ENCODE measurements at places on chromosomes 5 and 9.

DNA sequence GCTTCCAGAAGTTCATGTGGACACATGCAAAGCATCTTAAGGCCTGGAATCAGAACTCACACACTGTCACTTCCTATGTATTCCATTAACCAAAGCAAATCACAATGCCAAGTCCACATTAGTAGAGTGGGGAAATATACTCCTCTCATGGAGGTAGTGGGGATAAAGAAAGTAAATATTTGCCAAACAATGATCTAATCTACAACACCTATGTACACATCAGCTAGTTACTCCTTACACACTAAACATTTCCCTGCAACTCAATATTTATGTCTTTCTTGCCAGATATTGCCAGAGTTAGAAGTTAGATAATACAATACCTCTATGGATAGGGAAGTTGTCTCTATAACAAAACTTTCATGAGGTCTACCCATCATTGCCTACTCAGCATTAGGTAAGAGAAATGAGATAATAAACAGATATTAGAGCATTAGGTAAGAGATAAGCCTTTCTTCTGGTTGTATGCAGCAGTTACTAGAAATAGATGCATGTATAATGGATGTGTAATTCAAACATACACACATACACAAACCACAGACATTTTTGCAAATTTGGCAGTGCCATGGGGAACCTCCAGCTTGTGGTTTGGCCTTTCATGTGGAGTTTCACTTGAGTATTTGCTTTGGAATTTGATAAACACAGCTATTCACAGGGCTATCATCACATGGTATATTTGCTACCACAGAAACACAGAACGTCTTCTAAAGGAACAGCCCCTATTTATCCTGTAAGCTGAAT, 196.5 kb downstream of the TLE1 start:
- no peak for DNase-seq

GRCh38 chr9:99377790-99378775, 156.0 kb downstream of the SEC61B start:
- DNase-seq = no peak

DNA sequence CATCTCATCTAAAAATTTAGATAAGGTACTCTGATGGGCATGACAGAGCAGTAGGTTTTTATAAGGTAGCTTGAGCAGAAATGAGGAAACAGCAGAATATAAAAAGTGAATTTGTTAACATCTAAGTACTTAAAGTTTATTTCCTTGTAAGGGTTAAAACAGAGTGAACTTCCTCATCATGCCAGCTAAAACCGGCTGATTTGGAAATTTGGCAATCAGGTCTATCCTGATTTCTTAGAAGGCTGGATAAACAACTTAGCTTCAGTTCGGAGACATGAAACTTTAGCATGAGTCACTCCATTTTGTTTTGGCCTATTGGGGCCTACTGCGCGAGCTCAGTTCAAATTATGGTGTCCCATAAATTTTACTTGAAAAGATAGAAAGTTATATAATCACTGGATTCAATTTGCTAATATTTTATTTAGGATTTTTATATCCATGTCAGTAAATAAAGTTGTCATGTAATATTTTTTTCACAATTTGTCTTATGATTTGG, 241.6 kb upstream of the RORB start:
- DNase-seq = no peak

DNA sequence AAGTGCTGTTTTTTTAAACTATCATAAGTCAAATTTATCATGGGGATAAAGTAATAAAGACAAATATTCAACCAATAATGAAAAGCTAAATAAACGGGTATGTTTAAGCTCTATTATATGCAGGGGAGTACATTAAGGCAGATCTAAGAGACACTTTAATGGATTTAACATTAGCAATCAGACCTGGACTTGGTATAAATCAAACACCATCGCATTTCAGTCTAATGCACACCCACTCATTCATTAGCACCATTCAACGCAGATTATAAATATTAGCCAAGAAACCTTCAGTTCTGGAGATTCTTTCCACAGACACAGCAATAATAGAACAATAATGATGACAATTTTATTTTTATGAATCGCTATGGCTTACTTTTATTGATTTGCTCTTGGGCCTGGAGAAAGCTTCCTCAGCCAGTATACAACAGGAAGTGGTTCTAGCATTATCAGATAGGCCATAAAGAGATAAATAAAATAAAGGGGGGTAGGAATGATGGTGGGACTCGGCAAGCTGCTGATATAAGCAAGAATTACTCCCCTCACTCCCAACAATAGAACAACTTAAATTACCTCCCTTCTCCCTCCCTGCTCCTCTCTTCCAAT, 172.2 kb downstream of the PSAT1 start:
- no peak for DNase-seq

- no peak for DNase-seq
Measured at GRCh38 chr9:127139071-127139731, 16.8 kb upstream of the ANGPTL2 start.

GRCh38 chr5:115541611-115542010, 3.0 kb downstream of the FEM1C start:
- DNase-seq = no peak

DNA sequence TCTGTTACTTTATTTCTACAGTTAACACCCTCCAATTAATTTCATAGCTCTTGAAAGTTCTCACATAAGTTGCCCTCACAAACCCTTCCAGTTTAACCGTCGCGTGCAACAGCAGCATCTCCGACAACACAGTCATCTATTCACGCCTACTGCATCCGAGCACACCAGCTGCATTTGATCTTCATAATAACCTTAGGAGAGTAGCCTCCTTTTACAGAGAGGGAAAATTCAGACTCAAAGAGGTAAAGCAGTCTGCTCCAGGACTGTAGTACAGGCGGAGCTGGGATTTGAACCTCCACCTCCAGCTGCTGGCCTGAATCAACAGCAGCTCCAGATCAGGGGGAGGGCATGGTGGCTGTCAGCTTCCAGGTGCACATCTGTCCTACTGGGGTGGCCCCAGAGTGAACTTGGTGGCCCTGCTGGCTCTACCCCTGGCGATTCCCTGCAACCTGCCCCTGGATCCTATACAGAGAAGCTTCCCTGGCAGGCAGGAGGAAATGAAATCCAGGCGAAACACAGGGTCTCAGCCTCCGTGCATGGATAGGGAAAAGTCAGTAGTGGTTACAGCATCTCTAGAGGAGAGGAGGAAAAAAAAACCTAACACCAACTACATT, 71.6 kb upstream of the UNC5A start:
- DNase-seq = no peak

GRCh38 chr9:19233344-19233743, 2.9 kb downstream of the DENND4C start:
- no peak for DNase-seq

- DNase-seq = no peak
Measured at GRCh38 chr9:93576258-93577077, at the start of gene PHF2. PHF2 (plus strand) TSS chr9:93576584; CDS start chr9:93576774, 190 bp downstream.

DNA sequence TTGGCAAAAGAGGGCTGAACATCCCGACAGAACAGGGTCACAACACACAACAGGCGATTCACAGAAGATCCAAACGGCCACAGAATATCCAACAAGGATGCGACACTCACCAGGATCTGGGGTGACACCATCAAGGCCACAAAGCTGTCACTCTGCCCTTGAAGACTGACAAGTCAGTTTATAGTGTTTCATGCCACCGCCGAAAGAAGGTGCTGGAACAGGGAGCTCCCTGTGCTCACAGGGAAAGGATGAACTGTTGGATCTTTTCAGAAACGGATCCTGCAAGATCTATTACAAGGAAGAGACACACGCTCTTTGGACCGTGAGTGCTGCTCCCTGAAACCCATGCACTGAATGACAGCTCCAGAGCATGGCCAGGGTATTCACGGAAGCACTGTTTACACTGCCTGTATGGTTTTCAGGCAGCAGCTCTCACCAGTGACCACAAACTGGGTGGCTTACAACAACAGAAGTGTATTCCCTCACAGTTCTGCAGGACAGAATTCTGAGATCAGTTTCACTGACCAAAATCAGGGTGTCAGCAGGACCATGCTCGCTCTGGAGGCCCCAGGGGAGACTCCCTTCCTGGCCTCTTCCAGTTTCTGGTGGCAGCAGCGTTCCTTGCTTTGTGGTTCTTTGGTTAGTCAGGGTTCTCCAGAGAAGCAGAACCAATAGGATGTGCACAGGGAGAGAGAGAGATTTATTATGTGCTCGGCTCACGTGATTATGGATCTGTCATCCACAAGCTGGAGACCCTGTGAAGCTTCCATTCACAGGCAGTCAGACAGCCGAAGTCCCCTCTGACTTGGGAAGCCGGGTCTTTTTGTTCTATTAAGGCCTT, 52.8 kb downstream of the SEMA4D start:
- DNase-seq = no peak

DNA sequence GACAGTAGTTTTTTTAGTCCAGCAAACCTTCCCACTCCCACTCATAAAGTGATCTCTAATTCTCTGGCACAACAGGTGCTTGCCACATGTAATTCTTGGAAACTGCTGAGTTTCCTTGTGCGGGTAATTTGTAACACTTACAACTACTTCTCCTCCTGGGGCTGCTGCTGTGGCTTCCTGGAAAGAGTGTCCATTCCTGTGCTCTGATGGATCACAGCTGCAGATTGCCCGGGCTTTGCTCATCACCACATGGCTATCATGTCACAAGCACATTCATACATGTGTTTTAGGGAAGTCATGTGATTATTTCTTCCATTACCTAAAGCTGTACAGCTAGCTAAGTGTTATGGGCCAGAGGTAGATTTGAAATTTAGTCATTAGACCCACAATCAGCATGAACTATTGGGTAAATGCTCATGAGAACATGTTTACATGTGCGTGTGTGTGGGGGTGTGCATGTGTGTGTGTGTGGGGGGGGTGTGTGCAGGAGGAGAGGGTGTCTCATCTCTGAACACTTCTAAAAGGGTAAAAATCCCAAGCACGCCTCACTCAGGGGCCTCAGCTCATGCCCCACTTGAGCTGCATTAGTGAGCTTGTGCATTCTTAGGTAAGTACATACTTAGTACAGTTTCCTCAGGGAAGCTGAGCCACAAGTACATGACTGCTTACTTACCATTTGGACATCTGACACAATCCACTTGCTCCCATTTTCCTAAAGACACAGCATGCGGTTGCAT, 118.1 kb upstream of the CCDC112 start:
- no peak for DNase-seq

DNA sequence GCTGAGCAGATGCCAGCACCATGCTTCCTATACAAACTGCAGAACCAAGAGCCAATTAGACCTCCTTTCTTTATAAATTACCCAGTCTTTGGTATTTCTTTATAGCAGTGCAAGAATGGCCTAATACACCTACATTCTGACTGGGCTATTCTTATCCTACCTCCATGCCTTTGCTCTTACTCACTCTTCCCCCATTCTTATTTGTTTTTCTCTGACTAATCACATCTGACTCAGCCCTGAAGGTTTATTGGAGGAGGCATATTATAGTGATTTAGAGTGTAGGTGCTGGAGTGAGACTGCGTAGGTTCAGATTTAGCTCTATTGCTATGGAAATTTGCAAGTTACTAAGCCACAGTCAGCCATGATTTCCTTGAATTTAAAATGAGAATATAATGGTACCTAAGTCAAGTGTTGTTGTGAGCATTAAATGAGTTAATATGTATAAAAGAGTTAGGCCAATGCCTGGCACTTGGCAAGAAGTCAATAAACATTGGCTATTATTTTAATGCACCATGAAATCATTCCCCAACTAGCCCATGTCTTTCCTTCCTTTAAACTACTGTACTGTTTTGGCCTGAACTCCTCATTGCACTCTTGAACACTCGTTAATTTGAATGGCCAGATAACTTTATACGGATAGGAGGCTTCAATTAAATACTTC, 531.2 kb upstream of the ZNF608 start:
- DNase-seq = no peak

- no peak for DNase-seq
Measured at GRCh38 chr5:145056800-145057199, 778.3 kb downstream of the PRELID2 start.

GRCh38 chr5:1514027-1514818, 9.5 kb downstream of the LPCAT1 start:
- DNase-seq = no peak

GRCh38 chr9:124008303-124008693, 3.3 kb upstream of the LHX2 start:
- DNase-seq = no peak

GRCh38 chr9:37309136-37309535, 113.4 kb upstream of the GRHPR start:
- no peak for DNase-seq

DNA sequence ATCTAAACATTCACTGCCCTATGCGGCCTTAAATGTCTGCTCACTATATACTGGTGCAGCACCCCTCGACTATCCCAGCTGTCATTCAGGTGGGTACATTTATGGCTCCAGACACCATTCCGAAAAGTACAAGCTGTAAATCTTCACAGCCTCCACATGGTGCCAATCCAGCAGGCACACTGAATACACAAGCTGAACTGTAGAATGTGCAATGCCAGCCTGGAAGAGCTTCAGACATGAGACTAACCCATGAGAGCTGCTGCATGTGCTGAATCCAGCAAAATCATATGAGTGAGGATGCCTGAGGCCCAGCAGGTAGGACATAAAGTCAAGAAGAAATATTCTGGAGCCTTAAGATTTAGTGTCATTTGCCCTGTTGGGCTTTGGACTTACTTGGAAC, 483.8 kb upstream of the GRIA1 start:
- no peak for DNase-seq

DNA sequence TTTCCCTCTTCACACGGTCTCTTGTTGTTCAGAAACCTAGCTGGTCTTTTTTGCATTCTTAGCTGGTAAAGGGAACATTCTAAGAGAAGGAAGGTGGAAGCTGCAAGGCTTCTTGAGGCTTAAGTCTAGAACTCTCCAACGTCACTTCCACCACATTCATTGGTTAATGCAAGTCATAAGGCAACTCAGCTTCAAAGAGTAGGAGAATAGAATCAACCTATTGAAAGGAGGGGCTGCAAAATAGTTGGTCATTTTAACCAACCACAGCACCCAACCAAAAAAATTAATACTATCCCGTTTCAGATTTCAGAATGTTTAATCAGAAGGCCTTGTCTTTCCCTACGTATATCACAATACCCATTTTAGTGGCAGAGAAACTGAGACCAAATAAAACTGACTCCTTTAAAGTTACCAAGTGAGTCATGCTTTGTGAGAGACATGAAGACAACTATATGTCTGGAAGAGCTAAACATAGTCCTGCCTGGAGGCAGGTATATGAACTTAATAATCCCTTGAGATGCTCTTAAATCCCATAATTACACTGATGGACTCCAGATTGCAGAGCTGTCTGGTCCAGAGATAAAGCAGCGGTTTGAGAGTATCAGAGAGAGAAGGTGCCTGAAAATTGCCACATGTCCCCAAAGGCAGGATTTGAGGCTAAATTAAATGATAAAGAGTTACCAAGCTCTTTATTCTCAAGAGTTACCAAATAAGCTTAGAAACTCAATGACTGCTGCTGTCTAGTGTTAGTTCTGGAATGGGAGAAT, 14.4 kb downstream of the DOCK8 start:
- no peak for DNase-seq

DNA sequence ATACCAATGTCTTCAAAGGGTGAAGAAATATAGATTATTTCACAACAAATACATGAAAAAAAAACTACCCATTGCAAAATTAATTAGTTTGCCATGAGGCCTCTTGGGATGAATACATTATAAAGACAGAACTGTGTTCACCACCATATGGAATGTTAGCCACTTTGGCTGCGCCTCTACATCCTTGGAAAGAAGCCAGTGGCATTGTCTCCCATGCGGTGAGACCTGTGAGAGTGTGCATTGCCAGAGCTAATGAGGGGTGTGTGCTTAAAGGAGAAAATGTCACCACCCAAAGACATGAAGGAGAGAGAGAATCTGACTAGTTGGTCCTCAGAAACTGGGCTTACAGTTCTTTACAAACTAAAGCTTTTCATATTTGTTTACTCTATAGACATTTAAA, 110.6 kb downstream of the PLPPR1 start:
- peak; percentile 19 for DNase-seq
